Esophagus squamous epithelium (tissue), 5 donors: ENCODE measurements at places on chromosomes 4 and X.

GRCh38 chrX:18065956-18066355 is 154.7 kb downstream of the BEND2 start:
- DNase-seq, result no peak

GRCh38 chr4:121936101-121936500 is 15.8 kb downstream of the TRPC3 start:
- no peak for DNase-seq

- DNase-seq, result no peak
These were observed 31.9 kb upstream of the SORCS2 start for GRCh38 chr4:7160439-7160838.

- no peak for DNase-seq
These were observed 199.9 kb downstream of the PCDH7 start for GRCh38 chr4:30920043-30920442.
